ENCODE measurements at places on chromosomes 4 and X. TPM values are rescaled to one million over a fixed set of nuclear protein-coding genes. Genes with fewer than 3 reads are reported as not detected.
A peak's percentile ranks its signal among the peaks of the same experiment; 100 is the strongest.

Gene CXorf65
- total RNA-seq, result not detected

Gene LRP2BP
- total RNA-seq, result not detected

Gene PLAC8
- total RNA-seq, result not detected

Gene WDR19
- 15.9 TPM for total RNA-seq

Gene CCKAR
- 16.8 TPM for total RNA-seq

Gene MAGEA10
- not detected for total RNA-seq

Gene EDA
- not detected for total RNA-seq

DNA sequence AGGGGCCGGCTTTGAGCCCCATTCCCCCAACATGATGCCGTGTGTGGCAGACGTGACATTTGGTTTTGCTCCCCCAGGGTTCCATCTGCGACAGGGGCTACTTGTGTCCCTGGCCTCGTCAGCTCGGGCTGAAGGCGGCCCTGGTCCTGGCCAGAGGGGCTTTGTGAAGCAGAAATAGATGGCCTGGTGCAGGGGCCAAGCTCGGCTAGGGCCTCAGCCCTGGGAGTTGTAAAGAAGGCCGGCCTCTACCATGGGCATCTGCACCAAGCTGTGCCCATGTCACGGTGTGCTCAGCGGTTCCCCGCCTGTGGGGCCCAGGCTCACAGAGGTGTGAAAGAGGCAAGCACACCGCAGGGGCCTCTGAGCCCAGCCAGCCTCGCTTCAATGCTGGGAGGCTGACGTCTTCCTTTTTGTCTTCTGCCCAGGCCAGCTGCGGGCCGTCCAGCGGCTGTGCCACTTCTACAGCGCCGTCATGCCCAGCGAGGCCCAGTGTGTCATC, 32.5 kb downstream of the SH3TC1 start:
- no peak for DNase-seq

DNA sequence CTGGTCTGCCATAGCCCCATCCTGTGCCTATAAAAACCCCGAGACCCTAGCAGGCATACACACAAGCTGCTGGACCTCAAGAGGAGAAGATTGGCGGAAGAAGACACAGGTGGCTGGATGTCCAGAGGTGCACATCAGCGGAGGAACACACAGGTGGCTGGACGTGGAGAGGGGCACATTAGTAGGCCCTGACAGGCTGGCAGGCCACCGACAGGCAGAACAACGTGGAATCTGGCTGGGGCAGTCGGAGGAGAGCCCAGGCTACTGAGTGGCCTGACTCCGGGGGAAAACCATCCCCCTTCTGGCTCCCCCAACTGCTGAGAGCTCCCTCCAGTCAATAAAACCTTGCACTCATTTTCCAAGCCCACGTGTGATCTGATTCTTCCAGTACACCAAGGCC, 512.5 kb upstream of the AMOT start:
- no peak for DNase-seq

DNA sequence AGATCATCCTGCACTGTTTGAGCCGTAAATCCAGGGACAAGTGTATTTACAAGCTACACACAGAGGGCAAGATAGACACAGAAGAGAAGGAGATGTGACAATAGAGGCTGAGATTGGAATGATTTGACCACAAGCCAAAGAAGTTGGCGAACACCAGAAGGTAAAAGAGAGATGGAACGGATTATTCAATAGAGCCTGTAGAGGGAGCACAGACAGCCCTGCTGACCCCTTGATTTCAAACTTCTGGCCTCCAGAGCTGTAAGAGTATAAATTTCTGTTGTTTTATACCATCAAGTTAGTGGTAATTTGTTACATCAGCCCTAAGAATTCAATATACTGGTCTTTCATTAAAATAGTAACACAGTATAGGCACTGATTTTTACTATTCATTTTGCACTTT, 447.8 kb downstream of the FAT4 start:
- DNase-seq, result no peak

- DNase-seq, result peak; percentile 34
These were observed 677 bp downstream of the PTPN13 start for GRCh38 chr4:86594559-86595425.

DNA sequence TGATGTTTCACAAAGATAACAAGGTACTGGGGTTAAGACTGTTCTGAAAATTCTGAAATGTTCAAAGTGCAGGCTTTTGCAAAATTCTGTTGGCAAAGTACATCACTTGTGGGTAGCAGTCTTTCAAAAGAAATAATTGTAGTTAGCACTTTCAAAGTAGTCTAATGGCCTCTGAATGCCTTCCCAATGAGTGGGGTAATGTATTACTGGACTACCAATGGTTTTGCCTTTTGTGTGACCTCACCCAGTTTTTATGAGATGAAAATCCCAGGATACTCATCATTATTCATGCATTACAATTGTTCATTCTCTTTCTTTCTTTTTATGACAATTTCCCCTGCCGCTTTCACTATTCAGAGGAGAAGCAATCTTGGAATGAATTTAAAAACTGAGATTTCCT, 686.1 kb downstream of the GLUD2 start:
- no peak for DNase-seq

DNA sequence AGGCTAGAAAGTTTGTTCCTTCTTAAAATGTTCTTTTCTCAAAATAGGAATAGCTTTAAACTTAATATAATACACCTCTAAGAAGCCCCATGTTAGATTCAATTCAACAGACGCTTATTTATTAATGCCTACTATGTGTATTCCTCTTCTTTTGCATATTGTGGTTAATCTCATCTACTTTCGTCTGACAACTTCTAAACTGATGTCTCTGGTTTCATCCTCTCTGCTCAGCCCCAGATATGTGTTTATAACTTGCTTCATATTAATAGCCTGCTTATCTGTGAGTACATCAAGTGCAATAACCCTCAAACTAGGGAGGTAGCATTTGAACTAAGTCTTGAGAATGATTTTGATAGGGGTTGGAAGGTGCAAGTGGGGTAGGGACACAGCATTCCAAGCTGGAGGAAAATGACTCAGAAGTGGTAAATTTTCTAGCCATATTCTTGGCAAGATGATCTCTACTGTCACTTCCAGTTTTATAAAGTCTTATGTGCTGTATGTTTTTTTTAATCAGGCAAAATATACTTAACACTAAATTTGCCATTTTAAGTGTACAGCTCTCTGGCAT, 37.0 kb downstream of the STK26 start:
- no peak for DNase-seq

DNA sequence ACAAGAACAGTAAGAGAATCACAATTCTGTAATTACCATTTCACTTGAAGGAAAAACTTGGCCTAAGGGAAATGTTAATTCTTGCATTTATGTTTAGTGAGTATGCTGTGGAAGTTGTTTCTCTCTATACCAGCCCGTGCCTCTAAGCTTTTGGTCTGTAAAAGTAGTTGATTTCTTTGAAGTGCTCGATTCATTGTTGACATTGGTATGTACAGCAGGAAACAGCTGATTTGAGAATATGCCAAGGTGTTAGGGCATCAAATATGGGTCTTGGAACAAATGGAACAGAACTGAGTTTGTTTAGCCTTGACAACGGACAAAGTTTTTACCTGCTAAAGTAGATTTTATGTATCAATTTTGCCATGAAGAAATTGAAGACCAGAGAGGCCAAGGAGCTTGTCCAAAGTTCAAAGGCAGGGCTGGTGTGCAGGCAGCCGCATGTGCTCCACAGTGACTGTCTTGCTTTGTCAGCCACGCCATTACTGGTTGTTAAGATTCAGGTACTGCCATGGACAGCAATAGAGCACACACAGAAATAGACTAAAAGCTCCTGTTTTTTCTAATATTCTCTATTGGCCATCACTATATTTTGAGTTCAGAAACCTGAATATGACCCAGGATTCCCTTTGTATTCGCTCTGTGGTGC, 75.5 kb upstream of the TLR3 start:
- DNase-seq, result no peak

GRCh38 chrX:125093852-125094251, 225.8 kb upstream of the TEX13C start:
- no peak for DNase-seq

DNA sequence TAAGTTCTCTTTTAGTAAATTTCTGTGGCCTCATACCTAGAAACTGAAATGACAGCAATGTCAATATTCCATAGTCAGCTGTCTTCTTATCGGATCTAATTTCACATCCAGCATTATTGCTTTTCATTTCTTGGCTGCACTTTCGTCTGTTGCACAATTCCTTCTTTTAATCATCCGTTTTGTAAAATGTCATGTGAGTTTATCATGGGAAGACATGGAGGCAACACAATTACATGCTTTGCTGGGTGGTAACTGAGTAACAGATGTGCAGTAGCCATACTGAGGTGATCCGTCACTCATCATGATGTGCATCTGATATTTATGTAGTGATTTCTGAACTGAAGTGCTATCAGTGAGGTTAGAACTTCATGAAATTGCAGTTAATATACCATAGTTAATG, 68.3 kb upstream of the SLC7A11 start:
- no peak for DNase-seq

DNA sequence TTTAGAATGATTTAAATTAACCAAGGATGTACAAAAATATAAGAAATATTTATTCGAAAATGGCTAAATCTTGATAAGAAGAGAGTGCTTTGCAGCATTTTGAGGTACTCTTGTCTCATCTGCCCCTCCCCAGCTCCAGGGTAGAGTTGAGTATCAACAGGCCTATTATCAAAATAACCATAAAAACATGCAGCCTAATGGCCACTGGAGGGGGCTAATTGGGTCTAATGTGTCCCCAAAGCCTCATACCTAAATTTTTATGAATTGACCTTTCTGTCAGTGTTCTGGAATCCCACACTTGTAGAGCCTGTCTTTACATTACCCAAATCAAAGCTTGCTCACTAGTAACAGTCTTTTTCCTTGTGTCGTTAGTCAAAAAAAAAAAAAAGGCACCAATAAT, 544.9 kb upstream of the CPXCR1 start:
- no peak for DNase-seq

DNA sequence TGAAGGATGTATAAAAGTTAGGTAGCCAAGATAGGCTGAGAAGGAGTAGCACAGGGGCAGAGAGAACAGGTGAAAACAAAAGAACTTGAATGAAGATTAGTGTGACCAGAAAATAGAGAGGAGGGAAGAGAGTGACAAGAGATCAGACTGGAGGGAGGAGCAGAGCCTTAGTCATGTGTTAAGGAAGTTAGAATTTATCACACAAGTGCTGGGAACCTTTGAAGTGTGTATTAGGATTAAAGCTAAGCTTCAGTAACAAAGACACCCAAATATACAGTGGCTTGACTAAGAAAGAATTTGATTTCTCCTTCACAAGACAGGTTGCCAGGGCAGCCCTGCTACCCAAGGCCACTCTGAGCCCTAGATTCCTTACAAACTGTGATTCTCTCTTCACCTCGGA, 10.7 kb upstream of the CCDC149 start:
- DNase-seq, result no peak

- DNase-seq, result no peak
These were observed 41.0 kb downstream of the MID1 start for GRCh38 chrX:10579112-10580011.

DNA sequence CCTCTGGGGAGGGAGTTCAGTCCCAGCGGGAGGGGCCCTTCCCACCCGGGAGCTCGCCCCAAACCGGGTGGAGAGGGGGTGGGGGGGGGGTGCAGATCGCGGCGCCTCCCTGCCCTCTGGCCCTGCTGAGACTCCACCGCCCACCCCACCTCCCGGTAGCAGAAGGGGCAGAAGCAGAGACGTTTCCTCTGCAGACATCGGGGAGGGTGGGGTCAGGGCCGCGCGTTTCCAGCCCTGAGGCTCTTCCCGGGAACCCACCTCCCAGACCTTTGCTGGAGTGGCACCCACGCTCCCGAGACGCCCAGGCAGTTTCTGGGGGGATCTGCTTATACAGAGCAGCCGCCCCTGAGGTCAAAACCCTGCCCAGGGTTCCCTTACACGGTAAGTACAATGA, 30.2 kb downstream of the CPLX1 start:
- no peak for DNase-seq

- no peak for DNase-seq
These were observed 5.9 kb downstream of the NKX1-1 start for GRCh38 chr4:1400191-1400805.

GRCh38 chr4:118850488-118851173, 14.7 kb upstream of the SEC24D start:
- DNase-seq, result no peak

GRCh38 chrX:18995221-18995620, 11.3 kb upstream of the PHKA2 start:
- DNase-seq, result peak; percentile 43

GRCh38 chrX:22959204-22959920, 40.4 kb upstream of the DDX53 start:
- no peak for DNase-seq

GRCh38 chrX:20418379-20419150, 151.9 kb upstream of the RPS6KA3 start:
- no peak for DNase-seq

DNA sequence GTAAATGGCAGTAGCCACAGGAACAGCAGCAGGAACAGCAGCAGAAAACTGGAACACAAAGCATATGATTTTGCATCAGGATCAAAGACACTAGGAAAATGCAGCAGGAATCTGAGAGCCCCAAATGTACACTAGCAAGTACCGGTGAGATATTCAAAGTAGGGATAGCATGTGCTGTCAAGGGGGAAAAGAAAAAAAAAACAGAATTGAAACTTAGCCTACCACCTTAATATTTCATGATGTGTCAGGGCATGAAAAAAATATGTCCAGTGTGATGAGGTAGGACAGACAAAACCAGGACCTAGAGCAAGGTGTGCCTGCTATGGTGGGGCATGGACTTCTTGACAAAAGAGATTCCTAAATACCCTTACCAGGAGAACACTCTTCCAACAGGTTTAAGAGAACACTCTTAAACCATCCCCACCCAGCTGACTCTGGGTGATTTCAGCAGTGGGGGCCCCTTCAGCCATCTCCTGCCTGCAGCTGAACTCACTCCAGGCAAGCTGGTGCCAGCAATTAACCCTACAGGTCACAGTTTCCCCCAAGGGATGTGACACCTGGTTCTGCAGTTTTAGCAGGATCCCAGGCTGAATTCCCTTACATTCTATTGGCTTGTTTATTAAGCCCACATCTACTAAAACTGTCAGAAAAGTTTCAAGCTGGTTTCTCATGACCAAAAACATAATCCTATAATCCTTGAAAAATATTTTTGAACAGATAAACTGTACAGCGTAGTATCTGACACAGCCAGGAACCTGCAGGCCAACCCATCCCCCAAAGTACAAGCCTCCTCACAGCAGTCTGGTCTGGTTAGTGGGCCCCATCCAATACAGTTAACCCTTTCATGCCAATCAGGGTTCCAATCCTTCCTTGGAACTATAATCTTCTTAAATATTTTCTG, 62.9 kb upstream of the FMR1 start:
- DNase-seq, result no peak

DNA sequence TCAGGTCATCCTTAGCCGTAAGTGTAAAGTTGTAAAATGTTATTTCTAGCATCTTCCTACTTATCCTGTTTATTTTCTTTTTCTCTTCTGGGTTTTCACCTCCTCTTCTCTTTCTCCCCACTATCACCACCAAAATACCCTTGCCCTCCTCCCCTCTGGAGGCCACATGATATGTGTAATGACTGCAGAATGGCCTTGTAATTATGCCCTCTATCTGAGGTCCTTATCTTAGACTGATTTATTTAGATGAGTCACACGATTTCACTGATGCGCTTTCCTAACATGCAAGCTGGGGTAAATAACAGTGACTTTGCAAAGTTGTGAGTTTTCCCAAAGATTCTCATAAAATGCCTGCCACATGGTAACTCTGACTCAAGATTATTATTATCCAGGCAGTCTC, 231.8 kb upstream of the GPRIN3 start:
- no peak for DNase-seq
